ENCODE measurements at places on chromosomes 7 and 10.

- no peak for DNase-seq
Measured at GRCh38 chr7:41732843-41733306, 30.0 kb upstream of the INHBA start.

- no peak for DNase-seq
Measured at GRCh38 chr7:120168066-120168465, 104.9 kb upstream of the KCND2 start.

GRCh38 chr10:30722956-30723620, 93.5 kb upstream of the LYZL2 start:
- DNase-seq = no peak

DNA sequence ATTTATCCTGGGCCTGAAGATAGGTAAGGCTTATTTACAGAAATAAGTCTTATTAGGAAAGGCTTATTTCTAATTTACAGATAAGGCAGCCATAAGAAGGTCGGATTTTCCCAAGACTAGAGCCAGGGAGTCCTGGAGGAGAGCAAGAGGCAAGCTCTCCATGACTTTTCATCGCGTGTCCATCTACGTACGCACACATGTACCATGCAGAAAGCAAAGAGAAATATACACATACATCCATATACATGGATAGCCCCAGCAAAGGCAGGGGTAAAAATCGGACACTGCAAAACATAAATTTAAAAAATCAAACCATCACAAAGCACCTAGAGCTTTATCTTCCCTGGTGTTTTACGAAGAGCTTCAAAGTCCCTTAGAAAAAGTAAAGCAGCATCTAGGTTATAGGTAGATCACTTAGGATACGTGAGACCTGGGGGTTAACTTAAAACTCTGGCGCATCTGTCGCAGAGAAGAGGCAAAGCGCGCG, 25.8 kb upstream of the ZRANB1 start:
- no peak for DNase-seq

- peak; percentile 5 for DNase-seq
Measured at GRCh38 chr10:6473901-6474370, 106.1 kb downstream of the PRKCQ start.

- DNase-seq = no peak
Measured at GRCh38 chr7:111867348-111867931, 305.1 kb upstream of the IMMP2L start.

DNA sequence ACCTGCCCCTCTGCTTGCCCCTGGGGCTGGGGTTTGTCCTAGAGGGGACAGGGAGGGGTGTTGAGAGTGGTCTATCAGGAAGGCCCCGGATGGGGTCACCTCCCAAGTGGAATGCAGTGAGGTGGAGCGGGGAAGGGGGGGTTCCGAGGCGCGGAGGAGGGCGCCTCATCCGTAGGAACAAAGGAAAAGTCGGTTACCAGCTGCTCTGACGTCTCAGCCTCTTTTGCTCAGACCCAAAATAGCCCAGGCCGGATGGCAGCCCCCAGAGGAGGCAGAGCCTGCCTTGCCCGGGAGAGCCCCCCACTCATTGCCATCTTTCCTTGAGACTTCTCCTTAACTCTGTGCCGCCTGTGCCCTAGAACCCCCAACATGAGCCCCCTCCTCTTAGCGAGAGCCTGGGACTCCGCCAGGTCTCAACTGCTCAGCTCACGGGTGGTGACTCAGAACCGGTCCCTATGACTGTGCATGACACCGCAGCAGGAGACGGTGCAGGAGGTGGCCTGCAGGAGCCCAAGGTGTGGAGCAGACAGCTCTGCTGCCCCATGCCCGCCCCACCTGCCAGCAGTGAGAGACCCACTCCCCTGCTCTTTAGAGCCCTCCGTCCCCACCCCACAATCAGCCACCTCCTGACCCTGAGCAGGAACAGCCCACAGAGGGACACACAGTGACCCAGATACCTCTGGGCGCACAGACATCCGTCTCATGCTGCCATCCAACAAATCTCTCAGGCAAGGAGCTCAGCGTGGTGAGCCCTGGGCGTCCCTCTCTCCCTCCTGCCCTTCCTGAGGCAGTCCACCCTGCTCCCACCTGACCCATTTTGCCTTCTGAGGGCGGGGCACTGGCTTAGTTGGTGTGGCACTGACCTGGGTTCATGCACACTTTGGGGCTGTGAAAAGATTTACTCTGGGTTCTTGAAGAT, 13.1 kb downstream of the STX1A start:
- DNase-seq = peak; percentile 73

- DNase-seq = no peak
Measured at GRCh38 chr10:15546606-15547005, 173.1 kb downstream of the ITGA8 start.

DNA sequence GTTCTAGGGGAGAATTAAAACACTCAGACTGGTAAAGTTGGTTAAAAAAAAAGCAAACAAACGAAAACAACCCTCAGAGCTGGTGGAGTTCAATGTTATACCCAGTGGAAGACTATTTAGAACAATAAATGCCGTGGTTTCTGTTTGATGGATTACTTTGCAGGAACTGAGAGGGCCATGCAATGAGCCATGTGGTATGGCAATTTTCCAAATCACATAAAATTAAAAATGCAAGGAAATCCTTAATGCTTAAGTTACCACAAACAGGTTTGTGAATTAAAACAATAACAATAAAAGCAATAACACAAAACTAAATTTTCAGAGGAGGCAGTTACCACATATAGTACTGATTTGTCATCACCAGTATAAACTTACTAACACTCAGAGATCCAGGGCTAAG, 96.9 kb downstream of the RTKN2 start:
- DNase-seq = peak; percentile 32

DNA sequence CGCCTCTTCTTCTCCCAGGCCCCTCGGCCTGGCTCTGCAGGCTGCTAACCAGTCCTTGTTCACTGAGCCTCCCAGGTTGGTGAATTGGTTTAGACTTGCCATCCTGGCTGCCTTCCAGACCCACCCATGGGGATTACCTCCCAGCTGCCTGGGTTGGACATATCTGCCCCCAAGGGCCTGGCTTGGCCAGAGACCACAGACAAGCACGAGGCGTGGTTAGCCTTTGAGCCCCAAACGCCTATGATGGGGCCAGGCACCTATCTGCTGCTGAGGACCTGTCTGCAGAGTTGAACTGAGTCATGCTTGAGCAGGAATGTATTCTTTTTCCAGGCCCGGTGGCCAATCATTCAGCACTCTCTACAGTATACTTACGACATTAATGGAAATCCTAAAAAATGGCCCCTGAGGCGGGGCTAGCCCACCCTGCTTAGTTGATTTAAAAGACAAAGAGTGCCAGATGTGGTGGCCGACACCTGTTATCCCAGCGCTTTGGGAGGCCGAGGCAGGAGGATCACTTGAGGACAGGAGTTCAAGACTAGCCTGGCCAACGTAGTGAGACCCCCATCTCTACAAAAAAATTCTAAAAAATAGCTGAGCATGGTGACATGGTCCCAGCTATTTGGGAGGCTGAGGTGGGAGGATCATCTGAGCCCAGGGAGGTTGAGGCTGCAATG, 361.5 kb downstream of the FRMD4A start:
- no peak for DNase-seq

- DNase-seq = no peak
Measured at GRCh38 chr10:66833861-66834260, 92.0 kb upstream of the LRRTM3 start.

- DNase-seq = no peak
Measured at GRCh38 chr7:99409192-99409572, 413 bp downstream of the BUD31 start.

- peak; percentile 7 for DNase-seq
Measured at GRCh38 chr10:14153570-14154055, 177.1 kb downstream of the FRMD4A start.

DNA sequence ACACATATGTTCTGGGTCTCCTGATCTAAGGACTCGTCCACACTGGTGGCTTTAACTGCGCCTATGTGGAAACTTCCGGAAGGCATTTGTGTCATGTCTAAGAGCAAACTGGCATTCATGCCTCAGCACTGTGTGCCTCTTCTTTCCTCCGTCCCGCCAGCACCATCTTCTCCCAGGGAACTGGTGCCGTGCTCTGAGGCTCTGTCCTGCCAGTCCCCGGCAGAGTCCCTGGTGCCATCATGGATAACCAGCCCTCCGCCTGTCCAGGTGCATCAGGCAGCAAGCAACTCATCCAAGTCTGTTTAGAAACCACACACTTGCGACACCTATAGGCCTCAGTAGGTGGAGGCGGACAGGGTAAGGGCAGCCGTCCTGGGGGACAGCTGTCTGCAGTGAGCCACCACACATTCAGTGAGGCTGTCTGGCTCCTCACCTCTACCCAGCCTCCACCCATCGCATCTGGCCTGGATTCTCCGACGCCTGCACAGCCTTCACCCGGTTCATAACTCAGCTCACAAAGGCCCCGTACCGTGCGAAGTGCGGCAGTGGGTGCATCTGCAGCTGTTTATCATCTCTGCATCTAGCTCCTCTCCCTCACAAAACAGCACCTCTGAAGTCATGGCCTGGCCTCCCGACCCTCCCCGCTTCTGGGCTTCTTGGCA, 162.7 kb downstream of the DIP2C start:
- no peak for DNase-seq

- DNase-seq = no peak
Measured at GRCh38 chr10:14422431-14422830, 91.7 kb upstream of the FRMD4A start.

DNA sequence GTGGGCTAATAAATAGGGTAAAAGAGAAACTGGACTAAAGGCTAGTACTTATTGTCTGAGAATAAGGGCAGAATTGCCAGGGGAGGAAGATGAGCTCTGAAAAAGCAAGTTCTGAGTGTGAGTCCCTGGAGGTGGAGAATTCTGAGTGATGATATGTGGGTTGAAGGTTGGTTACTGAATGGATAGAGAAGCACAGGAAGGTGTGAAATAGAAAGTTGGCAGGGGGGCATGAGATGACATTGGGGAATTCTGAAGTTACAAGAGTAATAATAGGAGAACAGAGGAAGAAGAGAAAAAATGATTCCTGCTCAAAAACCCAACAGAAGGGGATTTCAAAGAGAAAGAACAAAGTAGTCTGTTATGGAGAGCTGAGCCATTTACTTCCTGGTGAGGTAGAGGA, 76.9 kb downstream of the PRKCQ start:
- no peak for DNase-seq

GRCh38 chr10:105387971-105388370, 746.9 kb downstream of the SORCS3 start:
- DNase-seq = no peak

DNA sequence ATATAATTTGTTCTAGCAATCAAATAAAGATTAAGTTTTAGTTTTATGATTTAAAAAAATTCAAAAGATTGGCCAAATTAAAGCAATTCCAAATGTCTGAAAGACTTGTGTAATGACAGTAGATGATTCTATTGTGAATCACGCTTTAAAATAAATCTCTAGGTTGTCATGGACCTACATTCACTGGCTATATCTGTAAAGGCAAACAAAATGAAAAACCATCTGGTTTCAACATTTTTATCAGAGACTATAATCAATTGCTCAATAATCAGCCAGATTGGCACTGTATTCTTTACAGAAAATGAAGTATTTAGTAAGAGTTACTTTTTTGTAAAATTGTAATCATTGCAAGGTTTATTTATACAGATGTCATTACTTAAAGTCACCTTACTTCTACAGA, 60.7 kb downstream of the DGKB start:
- DNase-seq = no peak

DNA sequence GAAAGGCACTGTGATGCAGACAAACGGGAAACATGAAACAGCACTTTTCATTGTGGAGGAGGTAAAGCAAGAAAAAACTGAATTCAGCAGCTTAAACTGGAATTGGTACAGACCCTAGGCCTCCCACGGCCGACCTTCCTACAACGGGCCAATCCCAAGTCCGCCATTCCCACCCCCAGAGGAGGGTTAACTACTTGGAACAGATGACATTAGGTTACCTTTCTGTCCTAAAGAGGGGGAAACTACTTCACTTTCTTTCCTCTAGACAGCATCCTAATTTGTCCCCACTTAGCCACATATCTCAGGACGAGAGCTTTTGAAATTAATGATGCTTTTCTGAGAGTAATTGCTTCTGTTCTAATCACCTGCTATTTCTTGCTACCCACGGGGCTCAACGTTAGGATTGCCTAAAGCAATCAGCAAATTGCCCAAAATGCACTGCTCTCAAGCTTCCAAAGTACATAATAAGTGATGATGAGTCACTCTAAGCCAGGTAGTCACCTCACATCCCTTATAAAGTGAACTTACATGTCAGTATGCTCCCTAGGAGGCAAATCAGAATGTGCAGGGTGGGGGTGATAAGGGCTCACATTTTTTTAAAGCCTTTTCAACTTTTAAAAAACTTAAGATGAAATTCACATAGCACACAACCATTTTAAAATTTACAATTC, 36.7 kb downstream of the LSM5 start:
- DNase-seq = no peak

DNA sequence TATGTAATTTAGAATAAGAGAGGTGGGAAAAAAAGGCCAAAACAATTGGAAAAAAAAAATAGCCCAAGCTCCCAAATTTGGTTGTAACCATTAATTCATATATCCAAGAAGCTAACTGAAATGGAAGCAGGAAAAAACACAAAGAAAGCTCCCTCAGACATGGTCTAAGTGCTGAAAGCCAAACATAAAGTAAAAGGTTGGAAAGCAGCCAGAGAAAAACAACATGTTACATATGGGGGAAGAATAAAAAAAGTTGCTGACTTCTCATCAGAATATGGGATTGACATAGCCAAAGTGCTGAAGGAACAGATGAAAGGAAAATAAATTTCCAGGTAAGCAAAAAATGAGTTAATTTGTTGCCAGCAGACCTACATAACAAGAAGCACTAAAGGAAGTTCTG, 40.3 kb downstream of the PDZD8 start:
- DNase-seq = no peak

DNA sequence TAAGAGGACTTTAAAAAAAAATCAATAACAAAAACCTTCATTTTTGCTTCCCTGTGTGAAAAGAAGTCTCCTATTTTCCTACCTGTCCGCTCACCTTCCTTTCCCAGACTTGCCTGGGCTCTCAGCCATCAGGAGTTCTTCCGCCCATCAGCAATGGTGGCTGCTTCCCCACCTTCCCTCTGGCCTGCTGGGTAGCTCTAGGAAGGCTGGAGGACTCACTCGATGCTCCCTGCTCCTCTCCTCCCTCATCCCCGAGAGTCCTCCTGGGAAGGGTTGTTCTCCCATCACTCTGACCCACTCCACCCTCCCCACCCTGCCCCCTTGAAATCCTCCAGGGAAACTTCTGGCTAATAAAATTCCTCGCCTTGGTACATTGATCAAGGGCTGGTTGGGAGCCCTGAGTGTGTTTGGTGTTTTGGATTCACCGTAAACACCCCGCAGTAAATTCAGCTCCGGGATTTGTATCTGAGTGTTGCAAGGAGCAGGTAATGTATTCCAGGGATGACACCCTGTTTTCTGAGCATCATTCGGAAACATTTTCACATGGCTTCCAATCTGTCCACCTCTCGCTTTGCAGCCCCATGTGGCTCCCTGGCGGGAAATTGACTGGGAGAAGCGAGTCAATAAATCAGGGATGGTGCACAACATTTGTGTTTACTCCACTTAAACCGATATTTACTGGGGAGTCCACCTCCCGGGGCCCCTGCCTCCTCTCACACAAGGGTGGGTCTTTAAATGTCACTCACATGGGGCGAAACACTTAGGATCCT, 126.4 kb upstream of the SDK1 start:
- no peak for DNase-seq
